ENCODE measurements at places on chromosomes 7 and 10.

- no peak for DNase-seq
These were observed 161.0 kb downstream of the ST7 start for GRCh38 chr7:117114272-117114671.

DNA sequence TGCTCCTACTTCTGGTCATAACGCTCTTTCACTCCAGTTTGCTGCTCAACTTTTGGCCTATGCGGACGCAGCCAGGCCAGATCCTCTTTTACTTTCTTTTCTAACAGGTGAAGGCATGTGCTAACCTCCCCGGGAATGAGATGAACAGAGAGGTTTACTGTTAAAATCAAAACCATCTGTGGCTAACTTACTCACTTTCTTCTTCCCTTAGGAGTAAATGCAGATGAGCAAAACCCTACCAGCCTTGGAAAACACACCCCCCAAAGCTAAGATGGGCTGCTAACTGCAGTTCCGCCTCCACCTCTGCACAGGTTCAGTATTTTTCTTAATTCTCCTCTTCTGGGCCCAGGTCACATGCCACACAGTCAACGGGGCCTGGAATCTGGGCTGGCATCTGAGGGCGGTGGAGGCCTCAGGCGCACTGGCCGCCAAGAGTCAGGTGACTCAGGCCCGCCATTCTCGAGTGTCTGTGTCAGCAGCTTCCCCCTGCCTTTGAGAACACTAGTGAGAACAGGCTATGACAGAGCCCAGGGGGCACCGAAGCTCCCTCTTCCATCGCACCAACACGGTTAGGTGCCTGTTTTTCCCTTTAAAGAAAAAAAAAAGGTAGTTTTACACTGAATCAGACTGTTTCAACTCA, 11.1 kb downstream of the FAM53B start:
- peak; percentile 90 for DNase-seq

GRCh38 chr7:90586091-90586490, 10.0 kb upstream of the CDK14 start:
- no peak for DNase-seq

- DNase-seq = no peak
These were observed 4.7 kb upstream of the IGF2BP3 start for GRCh38 chr7:23474829-23475575.

GRCh38 chr7:132580277-132580676, 4.0 kb upstream of the PLXNA4 start:
- DNase-seq = no peak

DNA sequence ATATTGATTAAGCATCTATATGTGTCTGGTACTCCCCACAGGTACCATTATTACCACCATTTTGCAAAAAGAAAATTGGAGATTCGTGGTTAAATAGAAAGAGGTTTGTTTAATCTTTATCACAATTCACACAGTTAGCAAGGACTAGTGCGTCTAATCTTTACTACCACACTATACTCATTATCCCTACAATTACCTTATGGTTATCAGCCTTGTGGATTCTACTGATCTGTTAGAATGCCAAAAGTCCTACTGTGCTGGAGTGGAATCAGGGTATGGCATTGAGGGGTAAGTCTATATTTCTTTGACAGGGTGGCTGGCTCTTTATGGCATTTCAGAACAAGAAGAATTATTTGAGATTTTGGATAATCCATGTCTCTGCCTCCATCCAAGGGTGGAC, 156.1 kb downstream of the RNLS start:
- no peak for DNase-seq

DNA sequence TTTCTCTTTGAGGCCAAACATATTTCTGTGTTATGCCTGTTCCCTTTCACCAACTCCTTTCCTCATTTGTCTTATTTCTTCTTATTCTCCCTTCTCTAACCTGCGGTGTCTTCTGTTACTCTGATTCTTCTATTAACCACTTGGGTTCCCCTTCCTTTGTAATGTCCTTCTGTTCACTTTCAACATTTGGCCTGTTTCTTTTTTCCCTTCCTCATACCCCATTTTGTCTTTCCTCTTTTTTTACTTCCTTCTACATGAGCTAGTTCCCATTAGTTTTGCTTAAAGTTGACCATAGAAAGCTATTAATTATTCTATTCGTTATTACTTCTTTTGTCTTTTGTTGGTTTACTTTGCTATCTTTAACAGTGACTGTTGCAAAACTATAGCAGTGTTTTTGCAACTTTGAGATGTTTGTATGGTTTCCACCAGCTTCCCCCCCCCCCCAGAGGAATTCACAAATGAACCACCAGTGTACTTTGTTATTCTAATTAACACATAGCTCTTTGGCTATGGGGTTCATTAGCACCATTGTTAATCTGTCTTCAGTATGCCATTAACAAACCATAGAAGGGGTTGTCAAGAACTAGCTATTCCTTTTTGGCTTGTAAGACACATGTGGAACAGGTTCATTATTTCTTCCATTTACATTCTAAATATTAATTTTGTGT, 2.9 kb downstream of the LRGUK start:
- no peak for DNase-seq

GRCh38 chr7:13115855-13116254, 428.4 kb downstream of the ARL4A start:
- no peak for DNase-seq

GRCh38 chr10:1048349-1048731, 579 bp downstream of the IDI1 start:
- peak; percentile 76 for DNase-seq

- DNase-seq = no peak
These were observed 132.2 kb upstream of the SH2B2 start for GRCh38 chr7:102154425-102154824.

GRCh38 chr7:8627325-8627724, 193.9 kb downstream of the NXPH1 start:
- no peak for DNase-seq

- DNase-seq = no peak
These were observed 30.0 kb upstream of the PARD3 start for GRCh38 chr10:34845070-34845469.

Measured in activated CD4-positive, alpha-beta memory T cell treated with anti-CD3 and anti-CD28 coated beads for 36 hours (primary cell).